NCI-H187 (cell line): ENCODE measurements at places on chromosomes 3 and 15.

DNA sequence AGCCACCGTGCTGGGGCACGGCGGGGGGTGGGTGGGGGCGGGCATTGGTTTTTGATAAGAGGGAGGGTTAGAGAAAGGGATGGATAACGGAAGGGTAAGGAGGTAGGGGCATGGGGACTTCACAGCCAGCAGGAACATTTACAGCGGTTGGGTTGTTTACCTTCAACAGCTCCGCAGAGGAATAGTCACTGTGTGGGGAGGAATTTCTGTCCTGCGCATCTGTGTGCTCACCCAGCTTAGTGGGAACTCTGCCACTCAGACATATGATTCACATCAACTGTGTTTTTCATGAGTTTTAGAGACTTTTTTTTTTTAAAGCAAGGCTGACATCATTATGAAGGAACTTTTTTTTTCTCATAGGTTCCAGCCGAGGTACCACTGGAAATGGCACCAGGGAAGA lies 19.6 kb downstream of the CHRD start:
- DNase-seq, result no peak

DNA sequence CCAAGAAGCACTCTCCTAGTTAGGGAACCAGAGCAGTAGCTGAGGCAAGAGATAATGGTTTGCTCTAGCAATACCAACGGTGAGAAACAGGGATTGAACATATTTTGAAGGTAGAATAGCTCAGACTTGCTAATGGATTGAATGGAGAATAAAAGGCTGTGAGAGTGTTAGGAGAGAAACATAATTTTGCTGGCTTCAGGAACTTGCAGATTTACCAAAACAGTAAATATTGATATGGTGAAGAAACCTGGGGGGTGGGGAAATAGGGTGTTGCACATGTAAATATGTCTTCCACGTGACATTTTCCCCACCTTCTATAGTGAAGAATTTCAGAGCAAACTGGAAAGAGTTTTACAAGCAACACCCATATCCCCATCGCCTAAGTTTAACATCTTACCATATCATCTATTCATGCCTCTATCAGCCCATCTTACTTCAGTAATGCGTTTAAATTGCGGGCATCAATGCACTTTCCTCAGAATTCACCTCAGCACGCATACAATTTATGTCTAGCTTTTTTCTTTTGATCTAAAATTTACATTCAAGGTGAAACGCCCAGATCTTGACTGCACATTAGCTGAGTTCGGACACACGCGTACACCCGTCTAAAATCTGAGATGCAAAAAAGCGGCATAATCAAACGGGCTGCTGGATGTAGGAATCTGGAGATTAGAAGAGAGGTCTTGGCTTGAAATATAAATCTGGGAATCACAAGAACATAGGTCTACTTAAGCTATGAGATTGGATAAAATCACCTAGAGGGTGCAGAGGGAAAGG lies 891 bp upstream of the NR1D2 start:
- DNase-seq, result no peak

GRCh38 chr3:59472541-59472940 lies 422.7 kb upstream of the CFAP20DC start:
- DNase-seq, result no peak

GRCh38 chr3:31157047-31157694 lies 262.7 kb upstream of the GADL1 start:
- no peak for DNase-seq

DNA sequence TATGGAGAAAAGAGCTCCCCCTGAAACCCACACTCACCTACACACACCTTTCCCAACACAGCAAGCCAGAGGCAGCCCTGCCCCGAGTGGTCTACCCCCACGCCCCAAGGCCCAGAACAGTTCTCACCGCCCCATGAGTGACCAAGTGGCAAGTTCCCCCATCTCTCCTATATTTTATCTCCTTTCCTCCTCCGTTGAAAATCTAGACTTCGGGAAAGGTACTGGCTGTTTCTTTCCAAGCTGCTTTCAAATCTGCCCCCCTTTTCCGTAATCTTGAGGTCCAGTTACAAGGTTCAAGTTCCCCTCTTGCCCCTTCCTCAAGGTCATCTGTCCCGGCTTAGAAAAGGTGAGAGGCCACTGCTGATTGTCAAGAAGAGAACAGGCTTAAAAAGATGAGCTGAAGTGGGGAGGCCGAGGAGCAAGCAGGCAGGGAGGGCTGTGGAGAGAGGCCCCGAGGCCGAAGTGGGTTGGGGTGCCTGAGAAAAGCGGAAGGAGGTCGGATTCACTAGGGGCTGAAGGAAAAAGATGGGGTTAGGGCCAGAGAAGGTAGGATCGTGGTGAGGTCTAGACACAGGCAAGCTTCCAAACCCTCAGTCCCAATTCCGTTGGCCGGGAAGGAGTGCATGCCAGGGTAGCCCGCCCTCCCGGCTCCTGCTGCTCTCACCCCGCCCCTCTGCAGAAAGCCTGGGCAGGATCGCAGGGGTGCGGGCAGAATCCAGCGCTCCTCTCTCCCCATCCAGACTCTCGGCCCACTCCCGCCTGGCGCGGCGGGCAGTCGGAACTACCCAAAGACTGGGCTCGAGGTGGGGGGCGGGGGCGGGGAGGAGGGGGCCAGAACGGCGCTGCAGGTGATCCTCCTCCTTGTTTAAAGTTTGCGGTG lies 1.7 kb downstream of the SEMA5B start:
- no peak for DNase-seq

DNA sequence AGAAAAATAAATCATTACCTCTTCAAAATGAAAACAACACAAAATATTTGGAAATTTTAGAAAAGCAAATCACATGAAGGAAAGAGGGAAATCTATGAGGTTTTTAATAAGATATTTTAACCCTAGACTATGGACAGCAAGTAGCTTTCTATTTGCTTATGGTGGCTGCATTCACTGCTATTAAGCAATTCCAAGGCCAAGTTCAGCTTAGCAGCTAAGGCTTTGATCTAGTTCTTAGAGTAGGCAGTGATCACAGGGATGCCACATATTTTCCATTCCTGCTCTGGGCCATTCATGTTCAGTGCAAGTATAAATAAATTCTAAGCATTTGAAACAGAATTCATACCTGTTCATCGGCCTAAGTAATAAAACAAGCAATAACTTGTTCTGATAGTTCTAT lies 235.3 kb downstream of the CDIN1 start:
- DNase-seq, result no peak

DNA sequence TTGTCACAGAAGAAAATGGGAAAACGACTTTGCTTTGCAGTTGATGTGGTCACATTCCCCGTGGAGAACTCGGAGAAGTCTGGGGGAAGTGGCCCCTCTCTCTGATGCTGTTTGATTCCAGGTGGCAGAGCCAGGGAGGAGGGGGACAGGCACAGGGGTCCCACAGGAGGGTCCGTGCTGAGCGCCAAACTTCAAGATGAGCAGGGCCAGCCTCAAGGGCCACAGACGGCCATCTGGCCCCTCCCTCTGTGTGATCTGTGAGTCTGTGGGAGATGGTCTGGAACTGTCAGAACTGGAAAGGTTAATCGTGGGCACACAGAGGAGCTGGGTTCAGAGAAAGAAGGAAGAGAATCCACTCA lies 23.1 kb upstream of the CORO2B start:
- DNase-seq, result no peak

- peak; percentile 18 for DNase-seq
Observed at GRCh38 chr15:82805994-82806406, at the start of gene FSD2. FSD2 (minus strand) TSS chr15:82806069; CDS start chr15:82787390, 18,679 bp downstream.

DNA sequence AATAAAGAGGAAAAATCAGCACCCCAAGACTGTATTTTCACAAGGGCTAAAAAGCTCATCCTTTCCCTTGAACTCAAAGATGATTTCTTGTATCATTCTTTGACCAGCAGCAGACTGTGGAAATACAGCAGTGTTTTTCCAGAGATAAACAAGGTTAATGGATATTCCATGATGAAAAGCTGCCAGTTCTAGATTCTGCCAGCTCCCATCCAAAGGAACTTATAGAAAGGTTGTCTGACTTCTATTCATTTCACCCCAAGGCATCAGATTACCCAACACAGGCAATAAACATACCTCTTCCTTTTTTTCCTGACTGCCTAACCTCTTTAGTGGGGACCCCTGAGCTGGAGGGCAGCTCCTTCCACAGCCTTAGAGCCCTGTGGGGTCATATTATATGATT lies 375.8 kb upstream of the THBS1 start:
- no peak for DNase-seq
